ENCODE measurements at places on chromosomes 2 and 18.

DNA sequence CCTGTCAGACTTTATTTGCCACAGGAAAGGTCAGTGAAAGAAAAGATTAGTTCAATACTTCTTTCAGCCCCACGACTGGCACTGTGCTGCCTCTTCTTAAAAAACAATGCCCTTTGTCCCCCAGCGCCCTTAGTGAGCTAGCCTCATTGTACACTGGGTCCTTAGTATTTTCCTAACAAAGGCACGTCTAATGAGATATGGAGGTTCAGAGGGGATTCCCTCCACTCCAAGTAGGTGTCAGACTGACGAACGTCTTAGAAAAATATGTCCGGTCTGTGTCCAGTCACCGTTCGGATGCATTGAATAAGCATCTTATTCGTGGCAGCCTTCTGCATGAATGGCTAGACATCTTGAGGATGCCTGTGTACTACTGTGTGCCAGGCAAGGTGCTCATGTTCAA lies 1.1 kb downstream of the FECH start:
- peaks cover 17% of the 10 kb centered on the region for H3K36me3 ChIP-seq
- H3K27me3 ChIP-seq: no peaks in the 10 kb centered on the region
- H3K4me1 ChIP-seq: peaks cover 24% of the 10 kb centered on the region
- H3K27ac ChIP-seq: no peak overlapping the region
- DNase-seq: no peak

- no peak for DNase-seq
- no peak overlapping the region for H3K4me3 ChIP-seq
- H3K27ac ChIP-seq: no peak overlapping the region
- H3K4me1 ChIP-seq: peaks cover 15% of the 10 kb centered on the region
Measured at GRCh38 chr18:75658330-75658729, 230.8 kb upstream of the SMIM21 start.

- no peaks in the 10 kb centered on the region for H3K27me3 ChIP-seq
- no peaks in the 10 kb centered on the region for H3K4me1 ChIP-seq
- H3K36me3 ChIP-seq: no peaks in the 10 kb centered on the region
- H3K27ac ChIP-seq: no peak overlapping the region
Measured at GRCh38 chr2:220198896-220199295, 571.5 kb downstream of the SLC4A3 start.

DNA sequence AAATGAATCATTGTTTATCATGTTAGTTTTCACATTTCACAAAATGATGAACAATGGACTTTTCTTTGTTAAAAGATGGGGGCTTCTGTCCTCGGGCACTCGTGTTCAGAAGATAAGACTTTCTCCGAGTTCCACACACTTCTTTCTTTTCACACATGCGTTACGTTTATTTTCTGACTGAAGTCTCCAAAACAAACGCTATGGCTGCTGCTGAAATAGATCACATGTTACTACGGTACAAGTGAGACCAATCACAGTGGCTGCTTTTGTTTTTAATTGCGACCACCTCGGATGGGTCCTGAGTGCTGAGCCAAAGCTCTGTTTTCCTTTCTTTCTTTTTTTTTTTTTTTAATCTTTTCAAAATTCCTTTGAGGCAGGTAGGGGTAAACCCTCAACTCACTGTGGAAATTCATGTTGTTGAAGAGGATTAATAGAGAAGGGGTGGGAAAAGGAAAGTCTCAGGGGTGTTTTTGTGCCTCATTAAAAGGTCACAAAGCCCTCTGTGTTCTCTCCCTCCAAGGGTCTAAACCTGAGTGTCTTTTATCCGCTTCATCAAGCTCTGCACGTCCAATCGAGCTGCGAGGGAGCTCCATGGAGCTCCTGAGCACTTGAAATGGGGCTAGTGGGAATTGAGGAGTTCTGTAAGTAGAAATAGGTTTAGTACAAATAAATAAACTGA lies 48.2 kb downstream of the ARL4C start:
- peak overlapping the region; percentile 98 for H3K27ac ChIP-seq
- peaks cover 80% of the 10 kb centered on the region for H3K36me3 ChIP-seq
- no peak for DNase-seq
- no peaks in the 10 kb centered on the region for H3K27me3 ChIP-seq
- H3K4me1 ChIP-seq: peaks cover 74% of the 10 kb centered on the region

All from activated naive CD8-positive, alpha-beta T cell treated with anti-CD3 and anti-CD28 coated beads, Interleukin-2, amount 10 ng/mL, durations not matched to agents 7 days and 5 days (primary cell).